ENCODE measurements at places on chromosomes 16 and 17. TPM values are rescaled to one million over a fixed set of nuclear protein-coding genes. Genes with fewer than 3 reads are reported as not detected.

Gene PPP1R1B
- not detected for total RNA-seq

Gene CLDN7
- 1.0 TPM for total RNA-seq

Gene SLC5A11
- total RNA-seq: not detected

DNA sequence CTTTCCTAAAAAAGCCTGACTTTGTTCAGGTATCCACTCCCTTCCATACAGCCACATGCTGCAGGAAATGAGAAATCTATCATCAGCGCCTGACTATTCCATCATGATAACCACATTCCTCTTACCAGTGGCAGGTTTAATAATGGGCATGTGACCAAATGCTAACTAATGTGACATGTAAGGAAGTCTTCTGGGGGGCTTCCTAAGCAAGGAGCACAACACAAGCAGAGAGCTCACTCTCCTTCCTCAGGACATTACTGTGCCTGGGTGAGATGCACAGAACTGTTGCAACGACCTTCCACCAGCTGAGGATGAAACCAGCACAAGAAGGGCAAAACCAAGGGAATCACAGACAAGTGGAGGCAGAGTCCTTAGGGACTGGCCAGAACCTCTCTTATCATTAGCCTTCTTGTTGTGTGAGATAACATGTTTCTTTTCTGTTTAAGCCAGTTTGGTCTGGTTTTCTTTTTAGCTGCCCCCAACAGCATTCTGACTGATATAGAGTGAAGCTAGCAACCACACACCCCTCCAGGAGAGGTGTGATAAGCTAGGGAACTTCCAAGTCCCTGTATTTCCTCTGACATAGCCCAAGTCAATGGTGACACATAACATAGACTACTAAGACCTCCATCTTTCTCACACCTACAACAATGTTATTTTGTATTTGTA lies 16.9 kb downstream of the MYO1D start:
- no peaks in the 10 kb centered on the region for H3K4me1 ChIP-seq
- no peak overlapping the region for H3K4me3 ChIP-seq
- H3K36me3 ChIP-seq: no peaks in the 10 kb centered on the region
- no peak overlapping the region for H3K27ac ChIP-seq

- H3K27me3 ChIP-seq: no peaks in the 10 kb centered on the region
- H3K27ac ChIP-seq: peak overlapping the region; percentile 85
- peaks cover 21% of the 10 kb centered on the region for H3K4me1 ChIP-seq
- ATAC-seq: no peak
Measured at GRCh38 chr16:27425961-27426360, 24.0 kb downstream of the IL21R start.

- H3K27me3 ChIP-seq: no peaks in the 10 kb centered on the region
- no peak overlapping the region for H3K4me3 ChIP-seq
- ATAC-seq: no peak
- peaks cover 28% of the 10 kb centered on the region for H3K36me3 ChIP-seq
- H3K27ac ChIP-seq: peak overlapping the region; percentile 66
Measured at GRCh38 chr17:1050246-1050995, 53.5 kb downstream of the TIMM22 start.

- no peak overlapping the region for H3K4me3 ChIP-seq
- H3K27ac ChIP-seq: no peak overlapping the region
- no peaks in the 10 kb centered on the region for H3K4me1 ChIP-seq
- peaks cover 4% of the 10 kb centered on the region for H3K27me3 ChIP-seq
- no peak for ATAC-seq
Measured at GRCh38 chr16:75931043-75931442, 204.8 kb upstream of the CPHXL start.

GRCh38 chr17:12597895-12598294 lies 67.8 kb upstream of the MYOCD start:
- no peak overlapping the region for H3K4me3 ChIP-seq
- ATAC-seq: no peak
- no peaks in the 10 kb centered on the region for H3K4me1 ChIP-seq
- no peaks in the 10 kb centered on the region for H3K36me3 ChIP-seq
- H3K27ac ChIP-seq: no peak overlapping the region

- H3K27ac ChIP-seq: no peak overlapping the region
- no peaks in the 10 kb centered on the region for H3K4me1 ChIP-seq
- no peak for ATAC-seq
- peaks cover 30% of the 10 kb centered on the region for H3K27me3 ChIP-seq
Measured at GRCh38 chr16:26952411-26952810, 114.3 kb upstream of the C16orf82 start.

- no peaks in the 10 kb centered on the region for H3K27me3 ChIP-seq
- H3K4me3 ChIP-seq: peak overlapping the region; percentile 14
- peak; percentile 26 for ATAC-seq
Measured at GRCh38 chr17:330993-331701, 21.5 kb downstream of the RPH3AL start.

GRCh38 chr16:593406-593805 lies 3.5 kb downstream of the RAB40C start:
- peak overlapping the region; percentile 47 for H3K27ac ChIP-seq
- no peaks in the 10 kb centered on the region for H3K27me3 ChIP-seq
- ATAC-seq: no peak
- H3K4me1 ChIP-seq: peaks cover 28% of the 10 kb centered on the region
- H3K4me3 ChIP-seq: no peak overlapping the region

GRCh38 chr17:81579298-81579697 lies 27.1 kb upstream of the FAAP100 start:
- H3K4me1 ChIP-seq: peaks cover 21% of the 10 kb centered on the region
- peaks cover 91% of the 10 kb centered on the region for H3K36me3 ChIP-seq
- H3K27ac ChIP-seq: peak overlapping the region; percentile 77
- no peaks in the 10 kb centered on the region for H3K27me3 ChIP-seq
- ATAC-seq: no peak

DNA sequence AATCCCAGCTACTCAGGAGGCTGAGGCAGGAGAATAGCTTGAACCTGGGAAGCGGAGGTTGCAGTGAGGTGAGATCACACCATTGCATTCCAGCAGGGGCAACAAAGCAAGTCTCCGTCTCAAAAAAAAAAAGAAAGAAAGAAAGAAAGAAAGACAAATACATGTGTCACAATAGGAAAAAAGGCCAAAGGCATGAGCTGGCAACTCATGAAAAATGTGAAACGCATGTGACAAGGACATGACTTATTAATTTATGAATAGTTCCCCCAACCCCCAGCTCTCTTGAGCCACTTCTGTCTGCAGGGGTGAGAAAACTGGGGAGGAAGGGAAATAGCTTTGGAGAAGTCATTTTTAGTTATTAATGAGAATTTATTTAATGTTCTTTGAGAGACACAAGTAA lies 120.6 kb downstream of the AIPL1 start:
- peaks cover 43% of the 10 kb centered on the region for H3K27me3 ChIP-seq
- no peaks in the 10 kb centered on the region for H3K36me3 ChIP-seq
- no peak overlapping the region for H3K4me3 ChIP-seq
- H3K27ac ChIP-seq: no peak overlapping the region

DNA sequence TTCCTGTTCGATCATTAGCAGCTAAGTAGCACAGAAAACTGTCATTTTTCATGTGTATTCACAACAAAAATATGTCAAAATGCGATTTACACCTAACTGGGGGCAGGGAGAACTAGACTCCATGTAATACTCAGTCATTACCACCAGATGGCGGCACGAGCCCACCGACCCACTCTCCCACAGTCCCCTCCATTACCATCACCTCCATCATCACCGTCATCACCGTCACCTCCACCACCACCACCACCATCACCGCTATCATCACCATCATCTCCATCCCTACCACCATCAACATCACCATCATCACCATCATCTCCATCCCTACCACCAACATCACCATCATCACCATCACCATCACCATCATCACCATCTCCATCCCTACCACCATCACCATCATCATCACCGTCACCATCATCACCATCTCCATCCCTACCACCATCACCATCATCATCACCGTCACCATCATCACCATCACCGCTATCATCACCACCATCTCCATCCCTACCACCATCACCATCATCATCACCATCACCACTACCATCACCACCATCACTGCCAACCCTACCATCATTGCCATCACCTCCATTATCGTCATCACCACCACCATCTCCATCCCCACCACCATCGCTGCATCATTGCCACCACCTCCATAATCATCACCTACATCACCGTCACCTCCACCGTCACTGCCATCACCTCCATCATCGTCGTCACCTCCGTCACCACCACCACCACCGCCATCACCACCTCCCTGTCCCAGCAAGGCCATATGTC lies 14.4 kb downstream of the NDUFAF8 start:
- no peak overlapping the region for H3K27ac ChIP-seq
- peak; percentile 80 for ATAC-seq
- no peak overlapping the region for H3K4me3 ChIP-seq
- H3K4me1 ChIP-seq: peaks cover 12% of the 10 kb centered on the region

All from activated T-helper 17 cell treated with anti-CD3 and anti-CD28 coated beads, Interleukin-2, amount 50 U/mL, for 72 hours (primary cell).